ENCODE measurements at places on chromosomes 16 and 17.
A peak's percentile ranks its signal among the peaks of the same experiment; 100 is the strongest.

DNA sequence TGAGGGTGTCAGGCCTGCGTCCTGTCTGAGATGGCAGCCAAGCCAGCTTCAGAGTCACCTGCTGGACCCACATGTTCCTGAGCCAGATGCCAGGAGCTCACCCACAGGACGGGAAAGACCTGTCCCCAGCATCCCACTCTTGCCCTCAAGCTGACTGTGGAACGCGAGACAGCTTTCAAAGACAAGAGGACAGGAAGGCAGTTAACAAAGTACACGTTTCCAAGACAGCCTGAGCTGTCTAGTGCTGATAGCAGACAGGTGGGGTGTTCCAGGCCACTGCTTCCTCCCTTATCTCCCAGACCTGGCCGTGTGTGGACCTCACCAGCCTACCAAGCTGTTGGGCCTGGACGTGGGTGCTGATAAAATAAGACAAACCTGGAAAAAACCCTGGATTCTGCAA, 13.2 kb downstream of the CMTM3 start:
- DNase-seq = no peak

DNA sequence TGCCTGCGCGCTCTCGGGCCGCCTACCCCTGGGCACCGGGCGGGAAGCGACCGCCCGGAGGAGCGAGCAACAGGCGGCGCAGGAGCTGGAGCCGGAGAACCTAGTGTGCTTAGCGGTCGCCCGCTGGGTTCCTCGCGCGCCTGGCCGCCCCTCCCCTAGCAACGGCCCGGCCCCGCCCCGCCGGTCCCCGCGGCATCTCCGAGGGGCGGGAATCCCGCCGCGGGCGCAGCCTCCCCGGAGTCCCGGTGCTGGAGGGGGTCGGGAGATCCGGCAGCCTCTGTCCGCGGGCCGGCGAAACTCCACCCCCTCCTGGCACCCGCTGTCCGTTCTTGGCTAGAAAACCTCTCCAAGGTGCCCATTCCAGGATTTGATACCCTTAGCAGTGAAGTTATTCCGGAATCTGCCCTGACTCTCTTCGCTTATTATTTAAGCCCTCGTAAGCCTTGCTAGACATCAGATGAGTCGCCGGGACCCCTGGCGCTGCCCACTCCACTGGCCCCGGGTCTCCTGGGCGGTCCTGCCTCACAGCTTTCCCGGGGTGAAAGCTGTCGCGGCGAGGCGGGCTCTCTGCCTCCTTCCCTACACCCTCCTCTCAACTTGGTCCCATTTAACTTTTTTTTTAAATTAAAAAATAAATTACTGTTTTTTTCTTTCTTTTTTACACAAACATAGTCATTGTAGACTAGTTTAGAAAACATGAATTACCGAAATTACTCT, at the start of gene RPRML:
RPRML (minus strand) TSS at position 107 of the 717 bp plus-strand sequence. CDS start 246 bp downstream, outside the sequence.
- peak; percentile 42 for DNase-seq

DNA sequence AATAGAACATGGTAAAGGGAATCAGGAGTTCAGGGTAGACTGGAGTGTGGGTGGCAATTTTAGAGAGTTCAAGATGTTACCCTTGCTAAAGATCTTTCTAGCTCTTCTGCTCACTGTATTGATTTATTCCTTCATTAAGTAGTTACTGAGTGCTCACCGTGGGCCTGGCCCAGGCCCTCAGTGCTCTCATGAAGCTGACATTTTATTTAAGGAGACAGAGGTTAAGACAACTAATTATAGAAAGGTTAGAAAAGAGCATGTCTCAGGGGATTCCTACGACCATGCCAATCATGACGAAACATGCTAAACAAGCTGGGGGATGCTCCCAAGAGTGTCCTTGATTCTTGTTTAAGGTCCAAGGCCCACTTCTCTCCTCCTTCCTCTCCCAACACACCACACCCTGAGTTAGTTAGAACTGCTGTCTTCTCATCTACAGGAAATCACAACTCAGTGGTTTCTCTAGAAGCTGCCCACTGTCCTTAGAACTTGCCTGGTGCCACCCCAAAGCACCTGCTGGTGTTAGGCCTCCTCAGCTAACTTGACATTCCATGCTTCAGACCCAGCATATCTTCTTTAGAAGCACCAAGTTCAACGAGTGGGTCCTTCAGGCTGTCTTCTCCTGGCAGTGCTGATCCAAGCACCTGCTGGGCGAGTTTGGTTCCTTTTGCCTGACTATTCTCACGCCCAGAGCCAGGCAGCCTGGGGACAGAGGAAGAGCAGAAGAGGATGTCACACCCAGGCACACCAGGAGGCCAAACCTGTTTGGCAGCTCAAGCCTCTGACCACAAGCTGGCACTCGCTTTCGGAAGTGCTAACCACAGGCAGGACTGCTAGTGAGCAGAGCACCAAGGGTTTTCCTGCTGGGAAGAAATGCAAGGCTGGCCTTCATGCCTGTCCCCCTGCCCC, 79.0 kb downstream of the GAS7 start:
- no peak for DNase-seq

GRCh38 chr16:66913711-66914110, 5.0 kb downstream of the CDH16 start:
- no peak for DNase-seq

GRCh38 chr16:27327586-27327915, 13.8 kb downstream of the IL4R start:
- DNase-seq = no peak

DNA sequence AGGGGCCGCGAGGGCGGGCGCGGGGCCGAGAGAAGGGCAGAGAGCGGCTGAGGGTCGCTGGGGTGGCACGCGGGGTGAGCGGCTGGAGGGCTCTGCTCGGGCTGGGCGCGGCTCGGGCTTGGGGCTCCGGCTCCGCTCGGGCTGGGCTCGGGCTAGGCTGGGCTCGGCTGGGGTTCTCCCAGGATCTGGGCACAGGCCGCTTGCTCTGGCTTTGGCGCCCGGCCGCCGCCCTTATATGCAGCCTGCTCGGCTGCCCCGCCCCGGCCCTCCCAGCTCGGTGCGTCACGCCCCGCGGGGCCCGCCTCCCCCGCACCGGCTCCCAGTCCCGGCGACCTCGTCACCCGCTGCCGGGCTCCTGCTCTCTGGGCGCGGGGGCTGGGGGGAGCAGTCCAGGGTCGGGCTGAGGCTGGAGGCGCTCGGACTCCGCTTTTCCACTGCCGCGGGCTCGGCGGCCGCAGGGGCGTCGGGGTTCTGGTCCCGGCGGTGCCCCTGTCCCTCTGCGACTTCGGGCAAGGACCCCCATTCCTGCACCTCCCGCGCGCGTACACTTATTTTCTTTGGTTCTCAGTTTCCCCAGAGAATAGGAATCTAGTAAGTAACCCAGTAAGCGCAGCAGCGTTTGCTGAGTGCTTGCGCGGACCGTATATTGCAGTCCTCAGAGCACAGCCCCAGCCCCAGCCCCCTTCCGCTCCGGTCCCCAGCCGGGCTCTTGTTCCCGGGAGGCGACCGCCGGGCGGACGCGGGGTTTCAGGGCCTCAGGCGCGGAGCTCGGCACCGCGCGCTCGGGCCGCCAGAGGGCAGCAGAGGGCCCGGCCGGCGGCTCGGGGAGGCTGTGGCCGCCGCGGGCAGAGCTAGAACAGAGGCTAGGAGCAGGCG, at the start of gene RASD1:
RASD1 (minus strand) TSS at position 207 of the 876 bp plus-strand sequence. CDS start 214 bp downstream, outside the sequence.
- DNase-seq = peak; percentile 72

DNA sequence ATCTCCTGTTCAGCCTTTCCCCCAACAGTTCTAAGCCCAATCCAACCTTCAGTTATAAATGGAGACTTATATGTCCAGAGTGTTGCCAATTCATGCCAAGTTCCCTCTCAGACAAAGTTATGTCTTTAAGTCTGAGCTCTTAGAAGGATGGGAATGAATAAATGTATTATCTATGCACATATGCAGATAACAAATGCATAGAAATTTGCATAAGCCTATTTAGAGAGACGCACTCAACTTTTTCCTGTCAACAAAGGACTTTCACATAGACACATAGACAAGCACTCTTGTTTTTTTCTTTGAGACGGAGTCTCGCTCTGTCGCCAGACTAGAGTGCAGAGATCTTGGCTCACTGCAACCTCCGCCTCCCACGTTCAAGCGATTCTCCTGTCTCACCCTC, 95.1 kb downstream of the SOX9 start:
- DNase-seq = no peak

DNA sequence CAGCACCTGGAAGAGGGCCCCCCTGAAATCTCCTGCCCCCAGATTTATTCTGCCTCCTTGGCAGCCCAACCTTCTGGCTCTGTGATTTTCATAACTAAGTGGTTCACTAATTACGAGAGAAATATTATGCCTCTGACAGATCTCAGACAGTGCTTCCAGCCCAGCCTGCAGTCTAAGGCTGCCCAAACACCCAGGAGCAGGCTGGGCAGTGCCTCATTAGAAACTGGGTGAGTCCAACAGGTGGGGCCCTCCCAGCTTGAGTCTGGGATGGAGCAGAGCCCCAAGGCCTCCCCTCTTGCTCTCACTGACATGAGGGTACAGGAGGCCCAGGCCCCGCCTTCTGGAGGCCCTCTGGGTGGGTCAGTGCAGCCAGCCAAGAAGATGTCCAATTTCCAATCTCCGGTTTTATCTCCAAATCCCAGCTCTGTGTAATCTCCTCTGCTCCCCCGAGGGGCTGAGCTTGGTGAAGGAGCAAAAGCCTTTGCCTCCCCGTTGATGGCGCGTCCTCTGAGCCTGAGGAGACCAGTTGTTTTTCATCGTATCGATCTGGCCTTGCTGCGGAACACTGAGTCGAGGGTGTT, 20.1 kb upstream of the ABCC3 start:
- DNase-seq = no peak

DNA sequence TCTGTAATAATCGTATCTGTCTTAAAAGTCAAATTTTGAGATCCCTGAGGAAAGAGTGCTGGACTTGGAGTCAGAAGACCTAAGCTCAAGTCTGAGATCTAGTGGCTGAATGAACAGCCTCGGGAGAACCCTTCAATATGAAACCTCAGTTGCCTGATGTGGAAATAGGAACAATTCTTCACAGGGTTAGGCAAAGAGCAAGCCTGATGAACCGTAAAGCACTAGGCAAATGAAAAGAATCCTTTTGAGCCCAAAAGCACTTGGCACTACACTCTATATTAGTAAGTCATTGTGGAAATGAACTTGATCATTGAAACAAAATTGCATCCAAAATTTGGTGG, 20.2 kb downstream of the TXNDC11 start:
- DNase-seq = no peak

- DNase-seq = no peak
Observed at GRCh38 chr16:558298-559020, 1.7 kb upstream of the PRR35 start.

GRCh38 chr17:64614266-64615027, 47.7 kb downstream of the SMURF2 start:
- no peak for DNase-seq
